SW480 (cell line): ENCODE measurements at places on chromosomes 13 and 19.

GRCh38 chr19:46616631-46617322 lies 8.1 kb downstream of the PTGIR start:
- DNase-seq, result peak; percentile 70

GRCh38 chr19:49779731-49780555 lies 13.1 kb downstream of the AP2A1 start:
- DNase-seq, result no peak

- DNase-seq, result no peak
Observed at GRCh38 chr13:91101381-91101780, 246.1 kb upstream of the MIR17HG start.

DNA sequence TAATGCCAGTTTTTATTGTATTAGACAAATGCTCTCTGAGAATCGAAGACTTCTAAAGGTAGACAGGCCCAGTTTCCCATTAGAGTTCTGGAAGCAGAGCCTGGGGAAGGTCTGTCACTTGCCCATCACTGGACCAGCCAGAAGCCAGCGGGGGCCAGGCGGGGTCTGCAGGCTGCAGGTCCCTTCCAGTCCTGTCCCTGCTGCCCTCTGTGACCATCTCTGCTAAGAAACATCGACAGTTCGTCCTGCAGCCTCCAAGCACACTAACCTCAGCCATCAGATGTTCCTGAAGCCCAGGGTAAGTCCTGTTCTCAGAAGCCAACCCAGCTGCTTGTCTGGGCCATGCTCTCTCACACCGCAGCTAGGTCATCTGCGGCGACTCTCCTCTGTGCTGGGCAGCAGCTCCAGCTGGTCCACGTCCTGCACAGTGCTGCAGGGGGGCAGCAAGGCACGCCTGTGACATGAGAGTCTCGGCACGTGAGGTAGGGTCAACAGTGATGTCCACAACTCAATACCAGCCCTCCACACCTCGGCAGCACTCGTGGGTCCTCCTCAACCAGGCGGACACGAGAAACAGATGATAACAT lies 2.9 kb upstream of the ADPRHL1 start:
- no peak for DNase-seq

DNA sequence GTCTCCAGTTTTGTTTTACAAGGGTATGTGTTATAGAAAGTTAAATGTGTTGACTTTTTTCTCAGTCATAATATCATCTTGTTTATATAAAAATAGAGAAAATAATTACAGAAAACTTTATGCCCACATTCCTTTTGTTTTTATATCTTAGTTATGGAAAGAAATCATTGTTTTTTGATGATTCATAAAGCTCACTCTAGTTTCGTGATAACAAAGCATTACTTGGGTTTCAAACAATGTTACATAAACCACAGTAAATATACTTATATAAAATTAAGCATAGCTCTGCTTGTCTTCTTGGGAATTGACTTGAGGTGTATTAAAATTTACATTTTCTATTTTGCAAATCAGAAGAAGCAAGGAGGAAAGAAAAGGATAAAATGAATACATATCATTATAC lies 111.8 kb downstream of the SGCG start:
- DNase-seq, result no peak

DNA sequence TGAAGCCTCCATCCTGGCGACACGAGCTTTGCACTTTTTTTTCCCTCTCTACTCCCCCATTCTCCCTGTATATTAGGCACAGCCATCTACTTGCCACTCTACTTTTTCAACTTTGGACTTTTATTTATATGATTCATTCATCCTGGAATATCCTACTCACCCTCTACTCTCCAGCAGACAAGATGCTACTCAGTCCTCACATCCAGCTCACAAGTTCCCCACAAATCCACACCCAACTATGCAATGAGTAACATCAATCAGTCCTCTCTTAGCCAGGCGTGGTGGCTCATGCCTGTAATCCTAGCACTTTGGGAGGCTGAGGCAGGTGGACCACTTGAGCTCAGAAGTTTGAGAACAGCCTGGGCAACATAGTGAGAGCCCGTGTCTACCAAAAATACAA lies 23.9 kb upstream of the URAD start:
- no peak for DNase-seq

- DNase-seq, result peak; percentile 25
Observed at GRCh38 chr19:44476559-44477408, 23.5 kb downstream of the ZNF180 start.

GRCh38 chr19:1522838-1523237 lies 1.0 kb upstream of the PLK5 start:
- no peak for DNase-seq

- no peak for DNase-seq
Observed at GRCh38 chr13:66943530-66943929, 286.6 kb downstream of the PCDH9 start.

- no peak for DNase-seq
Observed at GRCh38 chr13:98065468-98065867, 77.4 kb upstream of the FARP1 start.

- no peak for DNase-seq
Observed at GRCh38 chr19:2345794-2346663, 14.0 kb upstream of the TMPRSS9 start.

DNA sequence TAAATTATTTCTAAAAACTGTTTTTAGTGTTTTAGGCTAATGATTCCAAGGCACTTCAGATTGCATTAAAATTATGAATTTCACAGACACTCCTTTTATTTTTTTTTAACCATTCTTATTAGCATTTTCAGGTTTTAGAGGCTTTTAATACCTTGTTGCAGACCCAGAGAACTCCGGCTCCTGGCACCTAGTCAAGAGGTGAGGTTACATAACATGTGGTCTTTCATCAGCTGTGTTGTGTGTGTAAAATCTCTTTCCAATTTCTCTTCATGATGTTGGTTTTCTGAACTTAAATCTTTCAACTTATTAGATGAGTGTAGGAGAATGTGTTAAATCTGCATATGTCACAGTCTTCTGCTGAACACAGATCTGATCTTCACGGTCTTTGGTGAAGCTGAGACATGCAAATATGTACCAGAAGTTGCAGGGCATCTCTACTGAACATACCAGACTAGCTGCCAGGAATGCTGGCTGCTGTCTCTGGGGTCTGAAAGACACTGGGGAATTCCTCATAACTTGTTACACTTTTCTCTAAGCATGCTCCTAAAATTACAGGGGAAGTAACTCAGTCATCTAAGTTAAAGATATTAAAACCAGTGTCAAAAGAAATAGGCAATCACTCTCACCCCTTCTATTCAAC lies 1165.3 kb downstream of the EFNB2 start:
- DNase-seq, result no peak

GRCh38 chr13:44159633-44160279 lies 213.9 kb upstream of the SERP2 start:
- no peak for DNase-seq

- DNase-seq, result peak; percentile 45
Observed at GRCh38 chr19:42461700-42462324, 19.1 kb upstream of the CXCL17 start.
